HCEC 1CT (cell line): ENCODE measurements at places on chromosomes 7 and 10.

DNA sequence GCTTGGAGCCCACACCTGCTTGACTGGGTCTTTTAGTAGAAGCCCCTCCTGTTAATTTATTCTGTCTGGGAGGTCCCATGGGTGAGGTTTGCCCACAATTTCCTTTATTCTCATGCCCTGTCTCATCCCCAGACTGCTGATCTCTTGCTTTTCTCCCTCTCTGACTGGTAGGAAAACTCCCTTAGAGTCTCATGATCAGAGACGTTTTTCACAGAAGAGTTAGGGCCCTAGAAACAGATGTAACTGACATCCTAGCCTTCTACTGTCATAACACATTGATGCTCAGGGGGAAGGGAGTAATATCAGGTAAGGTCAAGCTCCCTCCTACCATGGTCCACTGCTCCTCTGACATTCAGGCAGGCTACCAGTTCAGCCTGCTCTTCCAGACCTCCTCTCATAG is 43.7 kb upstream of the WASL start:
- DNase-seq = no peak

- no peak for DNase-seq
These were observed 5.4 kb downstream of the FAM171A1 start for GRCh38 chr10:15365692-15366091.

GRCh38 chr10:22837771-22838170 is 90.1 kb upstream of the ARMC3 start:
- no peak for DNase-seq

DNA sequence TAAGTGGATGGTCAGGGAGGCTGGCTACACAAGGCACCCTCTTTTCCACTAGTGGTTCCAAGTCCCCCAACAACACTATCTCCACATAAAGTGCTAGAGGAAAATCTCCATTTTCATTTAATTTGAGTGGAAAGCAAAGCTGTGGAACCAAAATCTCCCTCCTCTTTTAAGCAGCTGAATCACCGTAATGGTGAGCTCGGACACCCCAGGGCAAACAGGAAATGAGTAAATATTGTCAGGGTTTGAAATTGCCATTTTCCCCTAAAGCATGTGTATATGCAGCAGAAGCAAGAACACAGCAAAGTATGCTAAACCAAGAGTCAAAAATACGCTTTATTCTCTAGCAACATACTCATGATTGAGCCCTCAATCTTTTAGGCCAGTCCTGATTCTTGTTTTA is 143.7 kb downstream of the GPAM start:
- DNase-seq = no peak

DNA sequence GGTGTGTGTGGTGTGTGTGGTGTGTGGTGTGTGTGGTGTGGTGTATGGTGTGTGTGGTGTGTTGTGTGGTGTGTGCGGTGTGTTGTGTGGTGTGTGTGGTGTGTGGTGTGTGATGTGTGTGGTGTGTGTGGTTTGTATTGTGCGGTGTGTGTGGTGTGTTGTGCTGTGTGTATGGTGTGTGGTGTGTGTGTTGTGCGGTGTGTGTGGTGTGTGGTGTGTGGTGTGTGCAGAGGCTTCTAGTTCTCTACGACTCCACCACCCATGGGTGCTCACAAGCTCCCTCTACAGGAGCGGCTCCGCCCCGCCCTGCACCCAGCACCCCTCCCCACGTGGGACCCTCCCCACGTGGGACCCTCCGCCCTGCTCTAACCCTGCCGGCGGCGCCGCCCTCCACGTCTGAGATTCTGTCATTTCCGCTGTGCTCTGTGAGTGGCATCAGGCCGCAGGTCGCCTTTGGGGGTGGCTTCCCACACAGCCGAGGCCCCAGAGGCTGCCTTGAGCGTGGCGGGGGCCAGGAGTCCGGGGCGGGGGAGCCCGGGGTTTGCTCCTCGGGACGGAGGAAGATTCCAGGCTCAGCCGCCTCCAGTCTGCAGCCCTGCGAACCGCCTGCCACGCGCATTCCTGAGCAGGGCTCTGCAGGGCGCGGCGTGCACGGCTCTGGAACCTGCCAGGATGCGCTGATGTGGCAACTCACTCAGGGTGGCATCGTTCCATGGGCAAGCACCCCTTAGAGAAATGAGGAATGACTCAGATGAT is 37.0 kb upstream of the DNAJB6 start:
- DNase-seq = no peak

GRCh38 chr10:130137090-130137448 is 878 bp downstream of the GLRX3 start:
- DNase-seq = peak; percentile 22

GRCh38 chr7:64999165-65000004 is 7.1 kb downstream of the ERV3-1 start:
- DNase-seq = no peak

DNA sequence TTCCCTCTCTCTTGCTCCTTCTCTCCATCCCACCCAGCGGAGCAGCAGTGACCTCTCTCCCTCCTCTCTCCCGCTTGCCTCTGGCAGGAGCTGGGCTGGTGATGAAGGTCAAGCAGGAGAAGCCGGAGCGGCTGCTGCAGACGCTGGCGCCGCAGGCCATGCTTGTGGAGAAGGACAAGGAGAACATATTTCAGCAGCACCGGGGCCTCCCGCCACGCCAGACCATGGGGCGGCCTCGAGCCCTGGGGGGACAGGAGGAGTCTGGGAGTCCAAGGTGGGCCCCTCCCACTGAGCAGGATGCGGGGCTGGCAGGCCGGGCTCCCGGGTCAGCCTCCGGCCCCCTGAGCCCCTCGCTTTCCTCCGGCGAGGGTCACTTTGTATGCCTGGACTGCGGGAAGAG is 17.3 kb downstream of the ZNF775 start:
- DNase-seq = no peak

- DNase-seq = no peak
These were observed 42.7 kb upstream of the GAD2 start for GRCh38 chr10:26173837-26174236.

DNA sequence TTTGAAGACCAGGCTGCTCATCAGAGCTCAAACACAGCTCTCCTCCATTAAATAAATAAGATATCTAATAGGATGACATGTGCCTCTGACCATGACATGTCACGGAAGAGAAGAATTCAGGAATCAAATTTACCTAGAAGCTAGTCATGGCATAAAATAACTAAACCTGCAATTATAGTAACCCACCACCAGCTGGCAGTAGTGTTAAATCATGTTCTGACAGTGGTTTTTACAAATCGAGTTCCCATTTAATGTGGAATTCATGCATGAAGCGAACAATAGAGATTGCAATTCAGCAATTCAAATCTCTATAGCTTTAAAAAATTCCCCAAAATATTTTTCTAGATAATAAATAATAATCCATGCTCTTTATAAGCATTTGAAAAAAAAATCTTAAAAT is 74.6 kb upstream of the IKZF1 start:
- no peak for DNase-seq

- DNase-seq = no peak
These were observed 473.4 kb downstream of the PTPRN2 start for GRCh38 chr7:158114056-158114850.

DNA sequence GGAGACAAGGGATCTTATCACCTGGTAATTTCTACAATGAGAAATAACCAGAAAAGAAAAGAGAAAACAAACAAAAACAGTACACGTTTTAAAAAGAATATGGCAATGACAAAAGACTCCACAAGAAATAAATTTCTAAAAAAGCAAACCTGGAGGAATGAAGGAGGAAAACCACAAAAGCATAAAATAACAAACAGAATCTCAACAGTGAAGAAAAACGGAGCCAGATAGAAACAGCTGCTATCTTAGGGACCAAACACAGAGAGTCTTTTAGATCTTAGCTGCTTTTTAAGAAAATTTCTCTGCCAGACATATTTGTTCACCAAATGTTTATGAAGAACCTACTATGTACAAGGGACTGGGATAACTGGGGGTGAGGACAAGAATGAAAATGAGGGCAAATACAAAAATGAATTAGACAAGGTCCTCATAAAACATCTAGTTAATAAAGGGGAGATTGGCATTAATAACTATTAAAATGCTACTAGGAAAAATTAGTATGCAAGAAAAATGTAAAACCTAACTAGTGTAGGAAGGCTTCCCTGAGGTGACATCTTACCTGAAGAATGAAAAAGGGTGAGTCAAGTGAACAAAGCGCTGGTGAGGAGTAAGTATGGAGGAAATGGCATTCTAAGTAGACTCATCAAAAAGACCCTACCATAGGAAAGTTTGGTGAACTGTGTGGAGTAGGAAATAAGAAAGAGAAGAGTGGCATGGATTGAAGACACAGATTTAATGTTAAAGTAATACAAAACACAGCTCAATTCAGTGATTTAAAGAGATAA is 34.3 kb downstream of the WASL start:
- no peak for DNase-seq

DNA sequence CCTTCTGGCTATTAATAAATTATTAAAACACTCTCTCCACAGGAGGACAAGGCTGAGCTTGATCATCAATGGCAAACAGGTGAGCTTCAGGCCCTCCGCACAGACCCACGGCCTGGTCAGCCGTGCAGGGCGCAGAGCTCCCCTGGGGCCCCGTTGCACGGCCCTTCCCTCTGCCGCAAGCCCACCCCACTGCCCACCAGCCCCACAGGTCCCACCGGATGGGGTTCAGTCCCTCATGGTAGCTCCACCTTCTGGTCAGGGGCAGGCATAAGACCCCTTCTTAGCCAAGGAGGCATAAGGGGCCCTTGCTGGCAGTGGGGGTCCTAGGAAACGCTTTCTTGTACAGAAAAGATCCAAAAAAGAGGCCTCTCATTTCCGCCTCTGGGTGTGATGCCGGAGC is 84.6 kb downstream of the MAD1L1 start:
- no peak for DNase-seq
